ENCODE measurements at places on chromosomes 6 and 20.

DNA sequence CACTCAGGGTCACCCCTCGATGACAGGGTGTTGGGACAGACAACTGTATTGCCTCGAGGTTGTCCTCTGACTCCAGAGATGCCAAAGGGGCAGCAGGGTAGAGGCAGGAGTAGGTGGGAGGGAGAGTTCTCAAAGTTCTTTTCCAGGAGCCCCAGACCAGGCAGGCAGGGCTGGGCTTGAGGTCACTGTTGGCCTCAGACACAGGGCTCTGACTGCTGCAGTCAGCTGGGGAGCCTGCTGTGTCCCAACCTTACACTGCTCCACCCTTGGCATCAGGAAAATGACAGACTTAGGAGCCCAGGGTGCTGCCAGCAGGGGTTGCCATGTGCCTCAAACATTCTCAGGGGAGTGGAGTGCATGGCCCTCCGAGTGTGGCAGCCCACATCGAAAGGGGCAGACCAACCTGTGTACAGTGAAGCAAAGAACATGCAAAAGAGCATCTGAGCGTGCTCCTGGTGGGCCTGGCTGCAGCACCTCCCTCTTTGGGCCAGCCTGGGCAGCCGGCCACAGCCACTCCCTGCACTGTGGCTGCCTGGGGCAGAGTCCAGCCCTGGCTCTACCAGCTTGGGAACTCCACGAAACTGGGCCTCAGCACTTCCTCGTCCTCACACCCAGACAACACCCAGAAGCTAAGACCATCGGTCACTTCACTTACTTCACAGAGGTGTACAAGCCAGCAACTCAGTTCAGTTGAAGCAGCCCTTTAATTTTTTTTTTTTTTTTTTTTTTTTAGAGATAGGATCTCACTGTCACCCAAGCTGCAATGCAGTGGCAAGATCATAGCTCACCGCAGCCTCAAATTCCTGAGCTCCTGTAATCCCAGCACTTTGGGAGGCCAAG lies 24.0 kb downstream of the C6orf132 start:
- no peak for DNase-seq

DNA sequence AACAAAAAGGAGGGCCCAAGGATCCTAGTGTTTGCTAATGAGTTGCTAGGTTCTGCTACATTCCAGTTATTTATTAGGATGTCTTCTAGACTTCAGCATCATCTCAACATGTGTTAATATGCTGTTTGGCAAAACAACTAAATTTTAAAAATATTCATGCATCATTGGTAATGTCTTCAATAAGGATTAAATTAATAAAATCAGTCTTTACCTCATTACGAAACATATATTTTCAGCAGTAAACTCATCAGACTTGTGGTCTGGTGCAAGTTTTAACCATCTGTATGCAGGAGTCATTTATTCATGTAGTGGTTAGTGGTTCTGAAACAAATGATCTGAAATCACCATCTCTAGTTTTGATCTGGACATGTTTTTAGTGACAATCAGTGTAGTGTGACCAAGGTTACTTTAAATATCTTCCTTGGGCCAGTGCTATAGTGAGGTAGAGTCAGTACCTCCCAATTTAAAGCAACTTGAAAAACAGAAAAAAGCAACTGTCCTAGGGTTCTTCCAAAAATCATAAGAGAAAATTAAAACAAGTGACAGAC lies 85.0 kb upstream of the KCNK16 start:
- no peak for DNase-seq

DNA sequence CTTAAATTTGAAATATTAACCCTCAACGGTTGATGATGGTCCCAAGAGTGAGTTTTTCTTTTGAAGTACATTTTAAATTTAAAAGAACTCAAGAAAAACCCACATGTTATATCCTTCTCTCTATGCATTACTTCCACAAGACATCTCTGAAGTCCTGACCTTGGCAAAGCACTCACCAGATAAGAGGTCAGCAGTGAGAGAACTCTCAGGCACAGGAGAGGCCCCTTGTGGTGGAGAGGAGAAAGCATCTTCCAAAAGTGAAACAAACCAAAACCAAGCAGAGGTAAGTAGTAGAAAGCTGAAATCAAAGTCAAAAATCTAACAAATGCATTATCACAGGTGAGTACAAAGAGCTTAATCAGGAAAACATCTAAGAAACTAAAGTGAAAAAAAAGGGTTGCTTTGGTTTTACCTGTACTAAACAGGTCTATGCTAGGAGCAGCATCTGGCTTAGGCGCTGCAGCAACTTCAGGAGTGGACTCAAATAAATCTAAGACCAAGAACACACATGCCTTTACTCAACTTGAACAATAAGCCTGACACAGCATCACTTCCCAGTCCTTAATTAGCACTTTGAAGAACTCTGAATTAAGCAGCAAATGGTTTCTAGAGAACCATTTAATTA lies 80.5 kb downstream of the PRSS35 start:
- no peak for DNase-seq

DNA sequence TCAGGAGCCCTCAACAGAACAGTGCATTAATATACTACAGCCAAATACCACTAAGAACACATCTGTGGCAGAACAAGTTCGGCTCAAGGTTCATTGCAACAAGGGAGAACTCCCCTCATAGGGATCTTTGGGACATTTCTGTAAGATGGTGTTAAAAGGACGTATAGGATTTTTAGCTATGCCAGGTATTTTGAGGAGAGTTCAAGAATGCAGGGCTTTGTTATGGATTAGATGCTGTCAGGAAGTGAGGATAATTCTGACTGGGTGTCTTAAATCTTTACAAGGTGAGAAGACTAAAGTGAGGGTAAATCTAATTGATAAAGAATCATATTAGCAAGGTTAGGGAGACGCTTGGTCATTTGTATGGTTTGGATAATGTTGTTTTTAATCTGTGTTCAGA lies 83.7 kb upstream of the AHI1 start:
- DNase-seq, result no peak

DNA sequence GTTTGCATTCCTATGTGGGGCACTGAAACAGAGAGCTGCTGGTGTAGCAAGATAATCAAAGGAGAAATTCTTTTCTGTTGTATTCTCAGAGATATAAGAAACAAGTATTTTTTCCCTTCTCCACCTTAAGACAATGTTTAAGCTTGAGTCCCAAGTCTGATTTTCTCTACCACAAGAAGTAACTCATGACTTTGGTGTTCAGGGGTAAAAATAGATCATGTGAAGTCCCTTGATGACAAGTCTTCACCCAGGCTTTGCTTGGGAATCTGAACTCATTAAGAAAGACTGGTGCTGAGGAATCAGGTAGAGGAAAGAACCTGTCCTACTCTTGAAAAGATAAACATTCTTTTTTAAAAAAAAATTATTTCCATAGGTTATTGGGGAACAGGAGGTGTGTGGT lies 205.6 kb downstream of the ALDH8A1 start:
- no peak for DNase-seq

- DNase-seq, result no peak
Observed at GRCh38 chr20:51013577-51014330, 9.2 kb downstream of the KCNG1 start.

DNA sequence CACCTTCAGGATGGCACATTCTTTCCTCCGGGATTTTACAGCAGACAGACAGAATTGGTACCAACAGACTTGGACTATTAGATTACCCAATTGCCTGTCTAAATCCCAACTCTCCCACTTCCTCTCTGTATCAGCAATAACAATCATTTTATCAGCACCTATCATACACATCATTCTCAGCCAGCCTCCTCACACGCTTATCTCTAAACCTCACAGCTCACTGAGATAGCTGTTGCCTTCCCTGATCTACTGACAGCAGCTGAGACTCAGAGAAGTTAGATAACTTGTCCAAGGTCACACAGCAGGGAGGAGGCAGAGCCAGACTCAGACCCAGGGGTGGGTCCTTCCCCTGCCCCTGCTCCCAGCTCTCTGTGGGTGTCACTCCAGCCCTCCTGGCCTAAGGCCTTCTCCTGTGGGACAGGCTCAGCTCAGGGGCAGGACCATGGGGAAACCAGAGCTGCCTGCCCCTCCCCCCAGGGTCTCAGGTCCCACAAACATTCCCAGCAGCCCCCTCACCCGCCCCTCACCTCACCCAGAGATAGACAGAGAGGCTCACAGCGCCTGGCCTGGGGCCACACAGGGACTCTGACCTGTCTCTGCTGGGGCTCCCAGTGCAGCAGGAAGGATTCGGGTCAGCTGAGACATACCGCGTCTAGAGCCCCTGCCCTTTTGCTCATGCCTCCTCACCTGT lies 92.8 kb downstream of the GRM4 start:
- DNase-seq, result no peak

GRCh38 chr6:111642463-111643158 lies 36.9 kb upstream of the TRAF3IP2 start:
- DNase-seq, result no peak

DNA sequence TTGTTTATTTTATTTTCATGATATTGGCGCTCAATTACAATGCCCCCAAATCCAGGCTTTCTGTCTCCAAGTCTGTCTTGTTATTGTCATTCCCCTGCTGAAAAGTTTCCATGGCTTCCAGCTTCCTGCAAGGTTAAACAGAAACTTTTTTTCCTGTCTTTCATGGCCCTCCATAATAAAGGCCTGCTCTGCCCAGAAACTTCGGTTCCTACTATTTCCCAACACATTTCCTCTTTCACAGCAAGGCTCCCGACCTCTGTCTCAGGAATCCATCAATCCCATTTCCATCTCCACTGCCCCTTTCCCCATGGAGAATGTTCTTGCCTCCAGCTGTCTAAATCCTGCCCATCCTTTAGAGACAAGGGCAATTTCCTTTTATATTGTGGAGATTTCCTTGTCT lies 365.2 kb upstream of the JARID2 start:
- no peak for DNase-seq

GRCh38 chr6:22146931-22147701 lies 149.7 kb downstream of the PRL start:
- DNase-seq, result no peak

- no peak for DNase-seq
Observed at GRCh38 chr6:92122746-92123145, 1296.6 kb downstream of the EPHA7 start.

DNA sequence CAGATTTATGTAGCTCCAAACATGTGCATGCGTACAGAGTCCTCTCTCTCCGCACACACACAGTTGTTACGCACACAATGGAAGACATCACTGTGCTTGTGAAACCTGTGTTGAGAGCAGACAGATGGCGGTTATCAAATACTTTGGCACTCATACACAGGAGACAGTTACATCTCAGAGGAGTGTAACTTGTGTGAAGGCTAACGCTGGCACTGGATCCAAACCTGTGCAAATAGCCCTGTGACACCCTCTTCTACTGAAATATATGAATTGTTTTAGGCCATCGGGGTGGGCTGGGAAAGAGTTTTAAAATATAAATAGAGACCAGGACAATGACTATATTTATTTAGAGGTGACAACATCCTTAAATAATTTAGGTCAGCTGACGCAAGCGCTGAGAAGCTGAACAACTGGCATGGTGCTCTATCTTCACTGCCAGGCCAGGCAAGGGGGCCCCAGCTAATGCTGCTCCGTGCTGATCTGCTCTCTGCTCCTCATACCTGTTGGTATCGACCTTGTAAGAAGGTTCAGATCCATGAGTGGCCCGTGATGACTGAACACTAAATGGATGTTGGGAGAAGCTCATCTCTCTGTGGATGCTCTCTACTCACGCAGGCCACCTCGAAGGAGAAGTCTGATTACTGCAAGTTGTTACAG lies 69.4 kb downstream of the FOXC1 start:
- DNase-seq, result no peak

GRCh38 chr6:17432356-17432755 lies 39.0 kb downstream of the CAP2 start:
- no peak for DNase-seq

DNA sequence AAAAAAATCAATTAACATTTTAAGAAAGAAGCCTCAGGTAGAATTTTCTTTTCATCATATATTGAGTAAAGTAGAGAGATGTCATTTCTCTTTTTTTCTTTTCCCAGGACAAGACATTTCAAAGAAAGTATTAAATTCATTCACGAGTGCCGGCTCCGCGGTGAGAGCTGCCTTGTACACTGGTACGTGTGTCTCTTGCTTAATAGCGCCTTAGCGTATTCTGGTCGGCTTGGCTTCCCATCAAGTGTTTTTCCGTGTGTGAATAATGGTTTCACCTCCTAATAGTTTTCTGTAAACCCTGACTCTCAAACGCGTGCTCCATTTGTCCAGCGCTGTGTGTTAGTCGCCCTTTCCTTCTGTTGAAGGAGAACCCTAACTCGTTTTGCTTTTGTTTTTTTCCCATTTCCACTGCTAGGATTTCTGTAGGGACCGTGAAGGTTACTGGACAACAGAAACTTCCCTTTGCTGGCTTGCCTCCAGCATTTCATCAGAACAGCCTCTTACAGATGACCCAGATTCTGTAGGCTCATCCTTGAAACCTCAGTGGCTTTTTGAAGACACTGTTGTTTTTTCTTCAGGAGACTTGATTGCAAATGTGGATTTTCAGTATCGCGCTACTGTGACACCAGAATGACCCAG lies 45.7 kb upstream of the IRF4 start:
- no peak for DNase-seq

DNA sequence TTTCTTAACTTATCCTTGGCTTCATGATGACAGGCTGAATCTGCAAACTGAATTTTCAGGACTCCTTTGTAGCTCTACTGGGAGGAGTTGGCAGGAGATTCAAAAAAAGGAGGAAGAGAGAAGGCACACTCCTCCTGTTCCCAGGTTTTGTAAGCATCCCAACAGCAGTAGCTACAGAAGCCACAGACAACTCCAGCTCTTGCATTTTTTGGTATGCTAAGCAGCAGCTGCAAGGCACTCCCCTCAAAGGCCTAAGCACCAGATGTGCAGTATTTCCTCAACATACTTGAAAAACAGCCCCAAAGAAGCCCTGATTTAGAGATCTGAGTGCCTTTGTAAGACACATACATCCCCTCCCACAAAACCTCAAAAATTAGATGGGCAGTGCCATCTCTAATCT lies 328.6 kb upstream of the SYNCRIP start:
- no peak for DNase-seq

- DNase-seq, result peak; percentile 17
Observed at GRCh38 chr20:46752728-46753127, 43.3 kb downstream of the SLC2A10 start.

GRCh38 chr6:43368259-43369160 lies 937 bp downstream of the ZNF318 start:
- no peak for DNase-seq

- DNase-seq, result no peak
Observed at GRCh38 chr20:64104667-64105451, 2.5 kb downstream of the NPBWR2 start.

GRCh38 chr6:131175564-131175963 lies 40.3 kb downstream of the AKAP7 start:
- no peak for DNase-seq

DNA sequence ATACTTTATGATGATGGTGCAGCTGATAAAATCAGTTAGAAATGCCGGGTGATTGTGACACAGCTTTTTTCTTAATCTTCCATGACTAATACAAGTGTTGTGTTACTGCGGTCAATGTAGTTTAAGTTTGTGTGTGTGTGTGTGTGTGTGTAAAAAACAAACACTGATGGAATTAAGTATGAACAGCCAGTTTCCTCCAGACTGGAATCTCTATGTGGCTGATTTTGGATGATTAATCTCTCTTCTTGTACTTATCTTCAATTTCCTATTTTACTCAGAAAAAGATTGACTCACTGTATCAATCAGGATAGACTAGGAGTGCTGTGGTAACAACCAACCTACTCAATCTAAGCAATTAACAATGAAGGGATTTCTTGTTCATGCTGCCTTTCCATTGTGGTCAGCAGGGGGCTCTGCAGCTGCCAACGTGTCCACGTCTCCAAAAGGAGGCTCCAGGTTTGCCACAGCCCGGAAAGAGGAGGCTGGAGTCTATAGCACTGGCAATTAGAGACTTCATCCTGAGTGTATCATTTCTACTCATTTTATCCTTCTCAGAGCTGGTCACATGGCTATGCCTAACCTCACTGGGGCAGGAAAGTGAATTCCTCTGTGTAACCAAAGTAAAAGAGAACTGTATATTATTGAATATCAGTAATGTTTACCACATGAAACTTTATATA lies 107.7 kb downstream of the CD109 start:
- no peak for DNase-seq

- no peak for DNase-seq
Observed at GRCh38 chr20:24469894-24470745, 691 bp downstream of the SYNDIG1 start.

Data from stimulated activated CD8-positive, alpha-beta memory T cell treated with anti-CD3 and anti-CD28 coated beads, Interleukin-7, amount 100 ng/mL, for 24 hours (primary cell).